ENCODE measurements at places on chromosomes 7 and 10.

GRCh38 chr7:139132887-139133286 lies 23.4 kb upstream of the ZC3HAV1 start:
- DNase-seq = no peak

DNA sequence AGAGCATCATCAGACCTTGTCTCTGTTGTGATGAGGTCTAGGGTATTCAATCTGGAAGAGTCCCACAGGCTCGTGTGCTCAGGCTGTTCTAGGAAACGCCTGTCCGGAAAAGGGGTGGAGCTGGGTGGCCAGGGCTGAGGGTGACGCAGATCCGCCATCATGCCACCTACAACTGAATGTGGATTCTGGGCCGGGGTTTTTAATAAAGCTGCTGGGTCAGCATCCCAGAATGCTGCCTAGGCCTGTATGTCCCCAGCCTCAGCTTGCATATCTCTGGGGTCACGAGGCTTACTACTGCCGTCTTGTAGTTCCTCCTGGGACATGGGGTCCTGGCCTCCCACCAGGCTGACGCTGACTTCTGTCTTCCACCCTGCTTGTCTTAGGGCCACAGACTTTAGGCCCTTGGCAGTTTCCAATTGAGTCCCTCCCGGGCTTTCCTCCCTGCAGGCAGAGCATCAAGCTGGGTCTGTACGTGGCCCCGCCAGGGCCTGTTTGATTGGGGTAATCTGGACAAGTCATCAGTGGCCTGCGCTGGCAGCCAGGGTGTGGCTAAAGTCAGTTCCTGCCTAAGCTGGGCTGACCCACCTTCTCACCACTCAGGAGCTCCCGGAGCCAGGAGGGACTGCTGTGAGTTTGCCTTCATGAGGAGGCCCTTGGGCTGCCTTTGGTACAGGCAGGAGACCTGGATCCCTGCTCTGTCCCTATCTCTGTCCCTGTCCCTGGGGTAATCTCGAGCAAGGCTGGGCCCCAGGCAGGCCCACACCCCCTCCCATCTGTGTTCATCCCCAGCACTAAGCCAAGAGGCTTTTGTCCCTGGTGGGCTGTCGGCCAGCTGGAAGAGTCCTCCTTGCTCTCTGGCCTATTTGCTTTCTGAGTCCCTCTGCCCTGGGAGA lies 79.9 kb downstream of the ZMIZ1 start:
- no peak for DNase-seq

GRCh38 chr7:805261-805660 lies 27.0 kb upstream of the SUN1 start:
- DNase-seq = no peak

DNA sequence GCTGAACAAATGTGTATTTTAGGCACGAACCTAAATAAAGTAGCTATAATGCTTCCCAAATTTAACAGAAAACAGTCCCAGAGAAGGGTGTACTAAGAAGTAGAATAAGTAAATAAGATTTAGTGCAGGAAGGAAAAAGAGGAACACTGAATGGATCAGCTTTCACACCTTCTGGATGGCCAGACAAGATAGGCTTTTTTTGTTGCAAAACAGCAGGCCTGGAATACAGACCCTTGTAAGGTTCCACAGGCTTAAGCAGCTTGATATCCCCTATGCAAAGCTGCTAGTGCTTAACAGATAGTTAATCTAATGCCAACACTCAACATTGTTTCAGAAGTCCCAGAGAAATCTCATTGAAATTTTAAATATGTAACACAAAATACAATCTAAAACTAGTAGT lies 328.1 kb upstream of the STEAP1 start:
- no peak for DNase-seq

DNA sequence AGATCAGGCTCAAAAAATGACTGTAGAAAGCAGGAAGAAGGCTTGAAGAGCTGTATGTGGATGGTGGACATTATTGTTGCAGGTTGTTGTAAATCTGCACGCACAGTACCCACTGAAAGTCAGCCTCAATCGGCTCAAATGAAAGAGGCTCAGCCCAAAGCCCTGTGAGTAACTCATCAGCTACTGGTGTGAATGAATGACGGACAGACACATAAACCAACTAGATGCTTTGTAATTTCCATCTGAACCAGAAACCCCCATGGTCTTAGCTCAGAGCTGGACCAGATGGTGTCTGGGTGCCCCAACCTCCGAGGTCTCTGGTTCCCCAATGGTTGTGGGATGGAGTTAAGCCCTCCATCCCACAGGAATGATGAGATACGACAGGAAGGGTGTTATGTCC lies 7.4 kb downstream of the CALN1 start:
- DNase-seq = no peak

GRCh38 chr7:14207138-14207537 lies 217.7 kb upstream of the ETV1 start:
- DNase-seq = no peak

GRCh38 chr10:58773341-58773740 lies 260.7 kb downstream of the BICC1 start:
- DNase-seq = no peak

- DNase-seq = no peak
Observed at GRCh38 chr7:38775506-38776175, 133.3 kb downstream of the VPS41 start.

DNA sequence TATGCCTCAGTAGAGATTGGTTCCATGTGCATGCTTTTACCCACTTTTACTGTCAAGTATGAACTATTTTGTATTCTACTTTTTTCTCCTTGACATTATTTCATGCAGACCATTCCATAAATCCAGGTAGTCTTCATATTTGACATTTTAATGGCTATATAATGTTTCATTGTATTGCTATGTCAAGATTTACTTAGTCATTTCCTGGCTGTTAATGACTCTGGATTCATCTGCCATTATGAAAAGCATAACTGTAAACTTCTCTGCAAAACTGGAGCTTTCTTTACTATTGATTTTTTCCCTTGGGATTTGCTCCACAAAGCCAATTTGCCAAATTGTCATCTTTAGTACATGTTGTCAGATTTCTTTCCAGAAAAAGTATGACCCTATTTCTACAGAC lies 6.8 kb upstream of the MSRB2 start:
- no peak for DNase-seq

DNA sequence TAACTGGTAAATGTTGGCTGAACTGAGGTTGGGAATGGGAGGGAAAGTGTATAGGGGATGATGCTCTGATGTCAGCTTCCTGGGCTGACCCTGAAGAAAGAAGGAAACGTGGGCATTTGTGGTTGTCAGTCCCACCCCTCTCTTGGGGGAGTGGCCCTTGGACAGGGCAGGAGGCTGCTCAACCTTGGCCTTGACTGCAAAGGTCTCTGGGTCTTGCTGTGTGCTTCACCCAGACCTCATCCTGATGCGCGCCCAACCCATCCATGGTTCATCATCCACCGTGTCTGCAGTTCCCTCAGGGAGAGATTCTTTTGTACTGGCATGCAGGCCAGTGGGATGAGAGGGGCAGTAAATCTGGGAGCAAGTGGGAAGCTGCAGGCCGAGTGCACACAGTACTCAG lies 4.7 kb upstream of the ZYX start:
- no peak for DNase-seq

GRCh38 chr7:41162612-41163011 lies 540.3 kb downstream of the INHBA start:
- no peak for DNase-seq

DNA sequence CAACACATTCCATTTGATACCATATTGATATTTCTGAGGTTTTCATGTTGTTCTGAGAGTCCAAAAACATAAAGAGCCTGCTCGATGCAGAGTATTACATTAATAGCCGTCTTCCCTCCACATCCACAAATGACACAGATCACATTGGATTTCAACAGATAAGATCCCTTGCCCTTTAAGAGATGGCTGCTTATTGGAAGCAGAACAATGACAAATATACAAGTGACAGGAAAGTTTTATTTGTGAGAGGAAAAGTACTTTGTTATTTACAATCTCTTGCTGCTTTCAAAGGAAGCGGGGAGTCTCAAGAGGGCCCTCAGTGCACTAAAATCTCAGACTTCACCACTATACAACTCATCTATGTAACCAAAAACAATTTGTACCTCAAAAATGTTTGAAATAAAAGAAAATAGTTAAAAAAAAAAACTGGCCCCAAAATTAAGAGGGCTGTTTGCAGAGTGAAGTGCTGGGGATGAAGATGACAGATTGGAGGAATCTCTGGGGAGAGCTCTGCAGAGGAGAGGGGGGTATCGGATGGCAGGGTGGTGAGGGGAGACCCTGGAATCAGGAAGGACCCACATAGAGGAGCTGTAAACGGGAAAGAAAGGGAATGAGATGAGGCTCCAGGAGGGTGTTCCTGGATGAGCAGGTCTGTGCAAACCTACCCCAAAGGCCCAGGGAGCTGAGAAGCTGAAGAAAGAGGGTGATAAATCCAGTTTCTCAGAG lies 42.5 kb upstream of the ZNF438 start:
- no peak for DNase-seq

DNA sequence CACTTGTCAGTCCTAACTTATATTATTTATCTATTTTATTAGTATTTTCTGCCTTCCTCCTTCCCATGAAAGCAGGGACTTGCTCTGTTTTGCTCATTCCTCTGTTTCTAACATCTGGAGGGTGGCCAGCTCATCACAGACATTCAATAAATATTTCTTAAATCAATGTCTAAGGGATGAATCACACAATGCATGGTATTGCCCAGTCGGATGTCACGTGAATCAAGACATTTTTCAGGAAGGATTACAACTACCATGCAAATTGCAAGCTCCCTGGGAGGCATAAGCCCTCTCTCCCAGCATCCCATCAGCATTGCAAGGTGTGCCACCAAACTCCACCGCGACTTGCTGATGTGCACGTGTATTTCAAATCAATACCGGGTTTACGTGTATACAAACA lies 146.6 kb upstream of the RNF32 start:
- no peak for DNase-seq
